ENCODE measurements at places on chromosomes 1 and 21. TPM values are rescaled to one million over a fixed set of nuclear protein-coding genes. Genes with fewer than 3 reads are reported as not detected.

DNA sequence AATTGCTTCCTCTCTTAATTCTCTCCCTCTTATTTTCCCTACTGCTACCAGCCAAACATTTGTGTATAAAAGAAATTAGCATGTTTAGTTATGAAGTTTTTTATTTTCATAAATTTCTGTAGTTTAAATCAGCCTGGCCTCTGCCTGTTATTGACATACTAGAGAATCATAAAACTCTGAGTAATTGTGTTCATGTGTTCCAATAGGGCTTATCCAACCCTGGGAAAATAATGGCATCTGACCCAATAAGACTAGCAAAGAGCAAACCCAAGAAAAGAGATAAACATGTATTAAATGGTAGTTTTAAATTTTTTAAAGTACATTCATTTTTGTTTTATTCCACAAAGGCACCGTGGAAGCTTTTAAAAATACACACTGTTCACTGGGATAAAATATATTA is 404.3 kb downstream of the HLX start:
- no peak overlapping the region for H3K27ac ChIP-seq
- no peaks in the 10 kb centered on the region for H3K27me3 ChIP-seq
- no peaks in the 10 kb centered on the region for H3K4me1 ChIP-seq
- H3K4me3 ChIP-seq: no peak overlapping the region
- H3K36me3 ChIP-seq: no peaks in the 10 kb centered on the region

- H3K27me3 ChIP-seq: no peaks in the 10 kb centered on the region
- peaks cover 44% of the 10 kb centered on the region for H3K4me1 ChIP-seq
- no peak overlapping the region for H3K4me3 ChIP-seq
- no peaks in the 10 kb centered on the region for H3K36me3 ChIP-seq
- peak overlapping the region; percentile 42 for H3K27ac ChIP-seq
- no peak for DNase-seq
Measured at GRCh38 chr1:23566304-23566703, 7.0 kb upstream of the ID3 start.

DNA sequence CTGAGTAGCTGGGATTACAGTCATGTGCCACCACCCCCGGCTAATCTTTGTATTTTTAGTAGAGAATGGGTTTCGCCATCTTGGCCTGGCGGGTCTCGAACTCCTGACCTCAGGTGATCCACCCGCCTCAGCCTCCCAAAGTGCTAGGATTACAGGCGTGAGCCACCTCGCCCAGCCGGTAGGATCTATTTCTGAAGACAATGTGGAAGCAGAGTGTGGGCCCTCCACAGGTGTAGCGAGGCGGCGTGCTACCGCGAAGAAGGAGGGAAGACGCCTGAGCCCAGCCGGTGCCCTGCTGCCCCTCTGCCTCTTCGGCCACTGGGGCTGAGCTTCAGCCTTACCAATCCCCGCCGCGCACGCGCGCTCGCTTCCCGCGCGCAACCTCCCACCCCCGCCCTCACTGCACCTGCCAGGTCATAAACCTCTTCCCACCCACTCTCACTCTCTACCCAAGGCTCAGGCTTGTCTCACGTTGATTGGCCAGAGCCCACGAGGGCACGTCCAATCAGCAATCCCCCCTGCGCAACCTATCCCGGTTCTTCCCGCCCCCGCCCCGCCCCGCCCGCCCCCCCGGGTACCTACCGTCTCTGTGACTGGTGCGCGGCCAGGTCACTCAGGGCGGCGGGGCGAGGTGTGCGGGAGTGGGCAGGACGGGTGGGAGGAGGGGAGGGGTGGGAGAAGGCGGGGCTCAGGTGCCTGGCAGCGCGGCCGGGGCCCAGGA is 409 bp upstream of the HOOK1 start:
- H3K27me3 ChIP-seq: peaks cover 29% of the 10 kb centered on the region
- H3K36me3 ChIP-seq: no peaks in the 10 kb centered on the region
- H3K27ac ChIP-seq: peak overlapping the region; percentile 10
- H3K4me3 ChIP-seq: peak overlapping the region; percentile 45
- peak; percentile 80 for DNase-seq

DNA sequence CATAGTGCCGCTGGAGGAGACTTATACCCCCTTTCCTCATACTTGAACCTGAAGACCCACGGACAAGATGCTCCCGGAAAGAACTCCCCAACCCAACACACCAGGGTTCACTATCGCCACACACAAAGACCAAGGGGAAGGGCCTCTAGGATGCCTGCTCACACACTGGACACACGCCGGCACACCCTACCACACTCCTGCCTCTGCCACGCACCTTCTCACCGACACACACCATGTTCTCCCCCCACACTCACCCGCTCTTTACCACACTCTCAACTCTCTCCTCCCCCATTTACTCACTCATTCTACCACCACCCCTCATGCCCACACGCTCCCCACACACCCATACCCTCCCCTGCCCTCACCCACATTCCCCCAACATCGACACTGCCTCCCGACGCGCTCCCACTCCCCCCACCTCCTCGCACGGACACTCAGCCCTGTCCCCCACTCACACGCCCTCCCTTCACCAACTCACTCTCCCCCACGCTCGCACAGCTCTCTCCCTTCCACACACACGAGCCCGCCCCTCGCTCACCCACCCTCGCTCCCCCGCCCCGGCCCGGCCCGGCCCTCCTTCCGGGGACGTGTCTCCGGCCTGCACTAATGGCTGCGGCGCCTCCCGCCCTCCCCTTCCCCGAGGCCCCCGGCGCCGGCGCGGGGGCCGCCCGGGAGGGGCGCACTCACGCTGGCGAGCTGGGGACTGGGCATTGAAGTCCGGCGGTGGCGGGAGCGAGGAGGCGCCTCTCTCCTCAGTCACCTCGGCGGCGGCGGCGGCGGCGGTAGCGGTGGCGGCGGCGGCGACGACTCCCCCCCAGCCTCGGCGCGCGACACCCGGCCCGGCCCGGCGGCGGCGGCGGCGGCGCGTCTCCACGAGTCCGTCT is 626 bp downstream of the PTP4A2 start:
- peak overlapping the region; percentile 86 for H3K4me3 ChIP-seq
- peak; percentile 90 for DNase-seq
- H3K27ac ChIP-seq: peak overlapping the region; percentile 94
- no peaks in the 10 kb centered on the region for H3K36me3 ChIP-seq
- H3K4me1 ChIP-seq: peaks cover 34% of the 10 kb centered on the region

- H3K27me3 ChIP-seq: no peaks in the 10 kb centered on the region
- no peak overlapping the region for H3K27ac ChIP-seq
- DNase-seq: no peak
- H3K36me3 ChIP-seq: no peaks in the 10 kb centered on the region
- no peaks in the 10 kb centered on the region for H3K4me1 ChIP-seq
- H3K4me3 ChIP-seq: no peak overlapping the region
Measured at GRCh38 chr1:1093610-1093943, 19.5 kb upstream of the RNF223 start.

Gene MYBPH
- total RNA-seq: 109 TPM

Gene SEC22B
- 23.3 TPM for total RNA-seq

Gene BARHL2
- not detected for total RNA-seq

Gene KCNE2
- total RNA-seq: 0.22 TPM

Gene FCRL5
- not detected for total RNA-seq

Data from muscle of leg (tissue), 16 donors.